Vagina (tissue), 2 donors: ENCODE measurements at places on chromosomes 12 and 14.

DNA sequence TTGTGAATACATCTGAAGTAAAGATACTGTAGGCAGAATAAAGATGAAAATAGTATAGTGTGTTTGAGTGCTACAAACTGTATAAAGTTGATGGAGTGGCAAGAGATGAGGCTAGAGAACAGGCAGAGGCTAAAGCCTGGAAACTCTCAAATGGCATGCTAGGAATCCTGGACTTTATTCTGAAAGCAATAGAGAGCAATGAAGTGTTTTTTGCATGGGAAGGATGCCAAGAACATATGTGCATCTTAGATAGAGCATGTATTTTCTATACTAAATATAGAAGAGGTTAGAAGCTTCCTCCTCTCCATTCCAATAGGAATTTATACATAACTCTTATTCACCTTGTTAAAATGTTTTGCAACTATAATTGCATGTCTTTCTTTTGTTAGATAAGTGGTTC, 86.3 kb upstream of the TMTC2 start:
- DNase-seq = no peak

GRCh38 chr12:41950455-41950854, 194.2 kb downstream of the GXYLT1 start:
- DNase-seq = no peak

DNA sequence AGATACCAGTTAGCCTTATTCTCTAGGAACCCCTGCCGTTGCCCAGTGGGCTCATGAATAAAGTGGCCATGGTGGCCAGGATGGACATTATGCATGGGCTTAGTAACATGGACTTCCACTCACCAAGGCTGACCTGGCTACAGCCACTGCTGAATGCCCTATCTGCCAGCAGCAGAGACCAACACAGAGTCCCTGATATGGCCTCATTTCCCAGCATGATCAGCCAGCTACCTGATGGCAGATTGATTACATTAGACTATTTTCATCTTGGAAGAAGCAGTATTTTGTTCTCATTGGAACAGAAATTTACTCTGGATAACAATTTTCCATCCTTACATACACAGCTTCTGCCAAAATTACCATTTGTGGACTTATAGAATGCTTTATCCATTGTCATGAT, 16.2 kb upstream of the LPCAT3 start:
- no peak for DNase-seq

- DNase-seq = no peak
Measured at GRCh38 chr12:42585154-42585840, 4.2 kb downstream of the PRICKLE1 start.

DNA sequence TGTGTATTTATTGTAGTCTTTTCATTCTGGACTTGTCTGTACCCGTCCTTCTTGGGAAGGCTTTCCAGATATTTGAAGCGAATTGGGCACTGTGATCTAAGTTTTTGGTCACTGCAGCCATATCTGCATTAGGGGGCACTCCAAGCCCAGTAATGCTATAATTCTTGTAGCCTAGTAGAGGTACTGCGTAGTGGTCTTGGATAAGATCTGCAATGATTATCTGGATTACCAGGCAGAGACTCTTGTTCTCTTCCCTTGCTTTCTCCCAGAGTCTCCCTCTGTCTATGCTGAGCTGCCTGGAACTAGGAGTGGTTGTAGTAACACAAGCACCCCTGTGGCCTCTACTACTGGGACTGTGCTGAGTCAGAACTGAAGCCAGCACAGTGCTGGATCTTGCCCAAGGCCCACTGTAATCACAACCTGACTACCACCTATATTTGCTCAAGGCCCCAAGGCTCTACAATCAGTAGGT, 30.0 kb downstream of the SLC38A2 start:
- no peak for DNase-seq

- no peak for DNase-seq
Measured at GRCh38 chr12:91017511-91018263, 12.9 kb upstream of the EPYC start.

DNA sequence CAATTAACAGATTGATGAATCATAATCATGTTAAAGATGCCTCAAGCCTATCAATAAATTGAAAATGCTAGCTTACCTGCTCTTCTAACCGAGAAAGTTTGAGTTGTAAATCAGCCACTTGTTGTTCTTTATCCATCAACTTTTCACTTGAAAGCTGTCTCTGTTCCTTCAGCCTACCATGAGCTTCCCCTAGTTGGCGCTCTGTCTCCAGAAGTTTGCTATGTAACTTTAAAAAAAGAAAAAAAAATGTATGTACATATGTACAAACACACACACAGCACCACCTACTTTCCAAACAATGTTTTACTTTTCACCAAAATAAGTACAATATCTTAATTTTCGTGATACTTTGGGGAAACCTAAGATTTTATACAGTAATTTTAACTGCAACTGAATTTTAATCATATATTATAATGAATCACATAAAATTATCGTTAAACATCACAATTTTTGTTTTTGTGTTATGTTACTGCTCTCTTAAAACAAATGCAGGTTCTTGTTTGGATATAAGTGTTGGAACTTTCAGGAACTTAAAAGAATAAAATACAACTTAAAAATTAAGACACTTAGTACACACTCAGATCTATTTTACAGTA, 101.2 kb downstream of the EEA1 start:
- DNase-seq = no peak

DNA sequence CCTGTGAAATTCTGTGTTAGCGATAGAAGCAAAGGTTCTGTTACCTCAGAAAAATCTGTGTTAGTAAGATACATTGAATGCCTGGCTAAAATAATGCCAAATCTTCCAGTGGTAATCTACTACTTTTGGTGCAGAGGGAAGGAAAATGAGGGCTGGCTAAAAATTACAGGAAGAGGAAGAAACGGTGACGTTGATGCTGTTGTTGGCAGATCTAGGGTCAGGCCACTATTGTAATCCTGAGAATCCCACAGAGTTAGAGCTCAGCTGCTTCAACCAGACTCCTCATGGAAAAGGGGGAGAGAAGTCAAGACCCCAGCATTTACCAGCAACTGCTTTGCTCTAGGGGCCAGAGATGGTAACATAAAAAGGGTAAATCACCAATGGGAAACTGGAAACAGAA, 145.1 kb downstream of the PPM1H start:
- no peak for DNase-seq

DNA sequence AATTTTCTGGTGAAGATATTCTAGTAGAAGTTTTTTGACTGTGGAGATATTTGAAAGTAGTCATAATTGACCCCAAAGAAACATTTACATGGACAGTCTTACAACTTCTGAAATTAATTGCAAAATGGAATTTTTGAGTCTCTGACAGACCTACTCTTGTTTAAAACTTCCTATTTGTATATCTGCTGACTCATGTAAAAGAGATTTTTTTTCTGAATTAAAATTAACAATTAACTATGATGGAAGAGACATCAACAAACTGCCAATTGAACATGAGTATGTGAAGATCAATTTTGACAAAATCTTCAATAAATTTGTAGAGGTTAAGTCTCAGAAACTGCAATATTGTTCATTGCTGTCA, 108.5 kb upstream of the MAX start:
- DNase-seq = no peak

GRCh38 chr14:76257111-76257803, 105.5 kb downstream of the GPATCH2L start:
- DNase-seq = no peak

- no peak for DNase-seq
Measured at GRCh38 chr12:2291182-2291832, 238.5 kb downstream of the CACNA1C start.

DNA sequence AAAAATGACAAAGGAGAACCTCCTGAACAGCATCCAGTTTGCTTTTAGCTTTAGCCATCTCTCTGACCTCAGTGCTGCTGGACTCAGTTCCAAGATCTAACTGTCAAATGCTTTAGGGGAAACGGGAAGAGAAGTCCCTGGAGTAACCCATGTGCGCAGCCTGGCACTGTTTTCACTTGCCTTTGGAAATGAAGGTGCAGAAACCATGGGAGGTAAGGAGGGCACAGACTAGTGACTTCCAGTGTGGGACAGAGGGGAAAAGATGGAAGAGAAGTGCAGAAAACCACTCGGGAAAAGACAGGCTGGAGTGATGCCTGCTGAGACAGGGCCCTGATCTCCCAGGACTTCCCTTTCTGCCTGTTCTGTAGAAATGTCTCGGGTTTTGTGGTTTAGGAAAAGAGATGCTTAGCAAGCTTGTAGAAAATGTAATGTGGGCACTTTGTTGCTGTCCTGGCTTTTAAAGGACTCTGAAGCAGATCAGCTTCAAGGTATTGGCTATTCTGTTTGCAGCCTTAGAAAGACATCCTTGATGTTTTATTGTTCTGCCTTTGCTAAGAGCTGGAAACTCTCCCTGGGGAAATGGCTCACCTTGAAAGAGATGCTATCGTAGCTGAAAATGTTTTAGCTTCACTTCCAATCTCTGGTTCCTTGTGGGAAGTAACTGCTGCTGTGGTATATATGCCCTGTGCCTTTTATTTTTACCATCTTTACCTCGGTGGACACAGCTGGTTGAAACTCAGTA, 124.6 kb upstream of the HIF1A start:
- peak; percentile 79 for DNase-seq

- no peak for DNase-seq
Measured at GRCh38 chr14:102727336-102728095, 49.7 kb upstream of the TRAF3 start.

DNA sequence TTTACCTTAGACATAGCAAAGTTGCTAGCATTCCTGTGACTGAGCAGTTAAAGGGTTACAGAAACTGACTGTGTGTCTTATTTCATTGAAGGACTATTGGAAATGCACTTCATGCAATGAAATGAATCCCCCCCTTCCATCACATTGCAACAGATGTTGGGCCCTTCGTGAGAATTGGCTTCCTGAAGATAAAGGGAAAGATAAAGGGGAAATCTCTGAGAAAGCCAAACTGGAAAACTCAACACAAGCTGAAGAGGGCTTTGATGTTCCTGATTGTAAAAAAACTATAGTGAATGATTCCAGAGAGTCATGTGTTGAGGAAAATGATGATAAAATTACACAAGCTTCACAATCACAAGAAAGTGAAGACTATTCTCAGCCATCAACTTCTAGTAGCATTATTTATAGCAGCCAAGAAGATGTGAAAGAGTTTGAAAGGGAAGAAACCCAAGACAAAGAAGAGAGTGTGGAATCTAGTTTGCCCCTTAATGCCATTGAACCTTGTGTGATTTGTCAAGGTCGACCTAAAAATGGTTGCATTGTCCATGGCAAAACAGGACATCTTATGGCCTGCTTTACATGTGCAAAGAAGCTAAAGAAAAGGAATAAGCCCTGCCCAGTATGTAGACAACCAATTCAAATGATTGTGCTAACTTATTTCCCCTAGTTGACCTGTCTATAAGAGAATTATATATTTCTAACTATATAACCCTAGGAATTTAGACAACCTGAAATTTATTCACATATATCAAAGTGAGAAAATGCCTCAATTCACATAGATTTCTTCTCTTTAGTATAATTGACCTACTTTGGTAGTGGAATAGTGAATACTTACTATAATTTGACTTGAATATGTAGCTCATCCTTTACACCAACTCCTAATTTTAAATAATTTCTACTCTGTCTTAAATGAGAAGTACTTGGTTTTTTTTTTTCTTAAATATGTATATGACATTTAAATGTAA, 31.5 kb downstream of the MDM2 start:
- DNase-seq = no peak

DNA sequence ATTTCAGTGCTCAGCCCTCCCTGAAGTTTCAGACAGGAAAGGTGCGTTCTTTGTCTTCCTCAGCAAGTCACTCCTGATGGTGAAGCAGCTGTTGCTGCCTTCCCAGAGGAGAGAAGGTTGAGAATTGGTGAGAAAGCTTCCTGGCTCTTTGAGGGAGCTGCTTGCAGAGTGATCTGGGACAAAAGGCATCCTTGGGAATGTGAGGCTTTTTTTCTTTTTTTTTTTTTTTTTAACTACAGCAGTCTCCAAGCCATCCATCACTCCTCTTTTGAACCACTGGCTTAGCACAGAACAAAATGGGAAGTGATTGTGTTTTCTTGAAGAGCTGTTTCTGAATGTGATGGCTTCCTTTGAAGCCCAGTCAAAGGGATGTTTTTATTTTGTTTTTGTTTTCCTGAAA, 120.4 kb upstream of the LRIG3 start:
- DNase-seq = no peak

DNA sequence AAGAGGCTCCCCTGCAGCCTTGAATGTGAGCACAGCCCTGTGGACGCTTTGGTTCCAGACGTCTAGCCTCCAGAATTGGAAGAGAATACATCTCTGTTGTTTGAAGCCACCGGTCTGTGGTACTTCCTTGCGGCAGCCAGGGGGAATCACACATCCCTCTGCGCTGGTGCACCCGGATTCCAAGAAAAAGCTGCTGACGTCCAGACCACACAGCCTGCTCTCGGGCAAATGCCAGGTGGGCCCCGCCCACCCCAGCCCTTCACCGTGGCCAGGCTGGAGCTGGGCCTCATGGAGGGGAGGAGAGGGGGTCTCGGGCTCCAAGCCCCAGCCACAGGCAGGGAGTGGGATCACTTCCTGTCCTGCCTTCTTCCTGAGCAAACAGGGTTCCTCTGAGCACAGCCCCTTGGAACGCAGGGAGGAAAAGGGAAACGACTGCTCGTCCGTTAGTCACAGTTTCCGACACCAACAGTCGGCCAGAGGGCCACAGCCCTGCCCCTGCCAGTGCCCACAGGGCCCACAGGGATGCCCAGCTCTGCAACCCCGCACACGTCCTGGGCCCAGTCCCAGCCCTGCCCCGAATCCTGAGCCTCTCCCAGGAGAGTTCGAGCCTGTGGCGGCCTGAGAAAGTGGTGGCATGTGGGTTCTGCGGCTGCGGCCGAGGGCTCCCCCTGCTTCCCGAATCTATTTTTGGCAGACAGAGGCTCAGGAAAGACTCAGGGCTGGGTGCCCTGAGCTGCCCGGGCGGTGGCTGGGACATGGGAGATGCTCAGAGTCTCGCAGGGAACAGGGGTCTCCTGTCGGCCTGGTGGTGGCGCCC, 85.3 kb downstream of the RFLNA start:
- peak; percentile 95 for DNase-seq

DNA sequence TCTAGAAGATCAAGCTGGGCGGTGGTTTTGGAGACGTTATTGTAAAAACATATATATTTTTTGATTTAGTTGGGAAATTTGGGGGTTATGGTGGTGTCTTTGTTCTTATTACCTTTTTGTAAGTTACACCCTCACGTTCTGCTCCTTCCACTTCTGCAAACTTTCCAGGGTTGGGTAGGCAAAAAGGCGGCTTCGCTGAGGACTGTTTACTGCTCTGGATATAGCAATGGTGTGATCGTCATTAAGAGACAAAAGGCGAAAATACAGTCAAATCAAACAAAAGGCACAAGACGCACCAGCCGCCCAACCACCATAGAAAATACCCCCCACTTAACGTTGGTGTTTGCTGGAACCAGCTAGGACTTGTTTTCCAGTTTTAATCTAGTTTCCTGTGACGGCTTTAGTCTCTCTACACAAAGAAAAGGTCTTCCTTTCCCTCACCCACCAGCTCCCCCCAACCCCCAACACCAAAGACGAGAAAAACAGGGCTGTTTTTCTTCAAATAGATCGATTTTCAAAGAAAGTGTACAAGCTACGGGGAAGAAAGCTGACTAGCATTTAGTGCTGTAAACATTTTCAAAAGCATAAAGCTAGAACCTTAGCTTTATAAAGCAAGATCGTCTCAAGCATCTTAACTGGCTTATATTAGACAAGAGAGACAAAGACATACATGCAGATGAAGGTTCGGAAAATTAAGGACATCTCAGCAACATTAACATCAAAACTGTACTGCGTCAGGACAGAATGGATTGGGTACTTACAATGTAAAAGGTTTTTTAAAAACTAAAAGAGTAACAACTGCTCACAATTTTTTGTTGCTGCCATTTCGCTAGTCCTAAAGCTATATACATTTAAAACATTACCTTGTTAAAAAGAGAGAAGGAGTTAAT, 2.0 kb upstream of the SETD1B start:
- DNase-seq = no peak
